ENCODE measurements at places on chromosomes 1 and 21.

DNA sequence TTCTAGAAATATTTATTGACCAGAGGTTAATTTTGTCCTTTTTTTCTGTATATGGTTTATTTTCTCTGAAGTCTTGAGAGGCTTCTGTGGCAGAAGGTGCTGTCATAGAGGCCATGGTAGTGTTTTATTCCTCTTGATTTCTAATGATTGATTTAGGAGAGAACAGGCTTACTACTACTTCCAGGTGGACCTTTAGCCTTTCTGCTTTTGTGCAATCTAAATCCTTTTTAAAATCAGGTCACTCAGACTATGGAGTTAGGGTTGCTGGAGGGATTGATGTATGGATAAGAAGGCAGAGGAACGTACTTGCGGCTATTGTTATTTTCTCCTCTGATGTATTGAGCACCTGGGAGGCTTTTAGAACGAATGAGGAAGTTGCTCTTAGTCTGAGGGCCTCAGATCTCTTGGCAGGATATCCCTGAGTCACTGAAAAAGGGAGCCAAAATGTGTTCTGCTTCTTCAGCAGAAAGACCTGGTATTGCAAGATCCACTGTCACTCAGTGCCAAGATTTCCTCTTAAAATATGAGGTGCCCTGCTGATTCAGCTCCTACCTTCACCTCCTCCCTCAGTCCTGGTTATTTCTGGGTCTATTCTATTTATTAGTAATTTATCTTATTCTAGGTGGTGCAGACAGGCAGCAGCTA, 277.4 kb downstream of the ZNF648 start:
- DNase-seq, result no peak

DNA sequence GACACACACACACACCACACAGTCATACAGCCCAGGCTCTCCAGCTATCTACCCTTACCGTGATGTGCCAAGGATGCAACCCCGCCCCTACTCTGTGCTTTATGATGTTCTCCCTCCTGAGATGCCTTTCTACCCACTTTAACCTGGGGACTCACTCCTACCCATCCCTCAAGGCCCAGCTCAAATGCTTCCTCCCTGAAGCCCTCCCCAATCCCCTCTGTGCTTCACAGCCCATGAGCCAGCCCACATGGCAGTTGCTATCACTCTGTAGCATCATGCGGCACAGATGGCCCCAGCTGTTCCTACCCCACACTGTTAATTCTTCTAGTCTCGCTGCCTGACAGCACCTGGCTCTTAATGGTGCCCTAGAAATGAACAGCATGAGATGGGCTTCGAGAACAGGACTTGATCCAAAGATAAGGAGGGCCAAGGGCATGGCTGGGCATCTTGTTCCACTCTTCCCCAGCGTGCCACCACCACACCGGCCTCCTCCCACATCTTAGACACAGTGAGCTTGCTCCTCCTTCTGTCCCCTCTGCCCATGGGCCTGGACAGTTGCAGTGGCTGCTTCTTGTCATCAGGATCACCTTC, 109.8 kb downstream of the GLIS1 start:
- no peak for DNase-seq

- DNase-seq, result no peak
These were observed 676.1 kb downstream of the PTPRU start for GRCh38 chr1:29912425-29912824.

GRCh38 chr1:59139396-59139795, 157.5 kb upstream of the FGGY start:
- no peak for DNase-seq

- no peak for DNase-seq
These were observed 12.0 kb upstream of the SLAMF6 start for GRCh38 chr1:160534823-160535605.
